Dermis microvascular lymphatic vessel endothelial cell (primary cell): ENCODE measurements at places on chromosomes 1 and 21. TPM values are rescaled to one million over a fixed set of nuclear protein-coding genes. Genes with fewer than 3 reads are reported as not detected.

BMP8A gene
- 0.13 TPM in 2 replicates for total RNA-seq

SPRR2A gene
- total RNA-seq: not detected in 2 replicates

C8B gene
- not detected in 2 replicates for total RNA-seq

OR2L3 gene
- not detected in 2 replicates for total RNA-seq

CAMSAP2 gene
- total RNA-seq: 22.9 and 29.2 TPM in 2 replicates

PGLYRP3 gene
- total RNA-seq: not detected in 2 replicates

DDX20 gene
- 12.5 and 18.1 TPM in 2 replicates for total RNA-seq

CSMD2 gene
- total RNA-seq: under 0.01 TPM in 2 replicates

GBP4 gene
- total RNA-seq: 2.3 and 7.6 TPM in 2 replicates

IGSF5 gene
- total RNA-seq: not detected in 2 replicates

APOBEC4 gene
- total RNA-seq: not detected in 2 replicates

AKR7A3 gene
- total RNA-seq: 0.13 and 0.25 TPM in 2 replicates

CFHR2 gene
- total RNA-seq: not detected in 2 replicates

CRP gene
- total RNA-seq: not detected in 2 replicates

MAN1C1 gene
- 0.26 and 0.89 TPM in 2 replicates for total RNA-seq

AVPR1B gene
- not detected in 2 replicates for total RNA-seq

FMO5 gene
- 1.2 and 1.3 TPM in 2 replicates for total RNA-seq

CLCA1 gene
- not detected in 2 replicates for total RNA-seq

KPRP gene
- not detected in 2 replicates for total RNA-seq

DUSP23 gene
- total RNA-seq: 14.9 and 18.1 TPM in 2 replicates

GJA5 gene
- total RNA-seq: 0.26 and 0.51 TPM in 2 replicates

RNU1-4 gene
- under 0.01 TPM in 2 replicates for total RNA-seq

PAX7 gene
- not detected in 2 replicates for total RNA-seq

ASPM gene
- 8.1 and 26.2 TPM in 2 replicates for total RNA-seq

SPAG17 gene
- total RNA-seq: not detected in 2 replicates

CMPK1 gene
- 74.8 and 75.7 TPM in 2 replicates for total RNA-seq

DEPDC1 gene
- total RNA-seq: 4.6 and 13.4 TPM in 2 replicates

BLACAT1 gene
- under 0.01 TPM in 1 of 2 replicates, not detected in the other for total RNA-seq

HPCAL4 gene
- total RNA-seq: not detected in 2 replicates

MYCL gene
- total RNA-seq: 0.38 and 0.39 TPM in 2 replicates

MEGF6 gene
- total RNA-seq: 69.3 and 239 TPM in 2 replicates

FAM72D gene
- 0.89 and 1.4 TPM in 2 replicates for total RNA-seq

FAM163A gene
- total RNA-seq: 0.13 and 0.51 TPM in 2 replicates

FMO4 gene
- 0.51 and 0.63 TPM in 2 replicates for total RNA-seq

ALPL gene
- total RNA-seq: under 0.01 and 0.26 TPM in 2 replicates

ERICH3 gene
- not detected in 2 replicates for total RNA-seq

AIM2 gene
- total RNA-seq: not detected in 2 replicates

L1TD1 gene
- not detected in 2 replicates for total RNA-seq

PTGFR gene
- 0.13 TPM in 2 replicates for total RNA-seq

MROH9 gene
- not detected in 2 replicates for total RNA-seq

AMY1A gene
- total RNA-seq: not detected in 2 replicates

PADI2 gene
- under 0.01 TPM in 2 replicates for total RNA-seq

WNT4 gene
- 0.39 and 1.1 TPM in 2 replicates for total RNA-seq

OR2L8 gene
- not detected in 2 replicates for total RNA-seq

DUSP10 gene
- total RNA-seq: 2.6 and 7.8 TPM in 2 replicates
